ENCODE measurements at places on chromosomes 4 and X. TPM values are rescaled to one million over a fixed set of nuclear protein-coding genes. Genes with fewer than 3 reads are reported as not detected.
A peak's percentile ranks its signal among the peaks of the same experiment; 100 is the strongest.

DNA sequence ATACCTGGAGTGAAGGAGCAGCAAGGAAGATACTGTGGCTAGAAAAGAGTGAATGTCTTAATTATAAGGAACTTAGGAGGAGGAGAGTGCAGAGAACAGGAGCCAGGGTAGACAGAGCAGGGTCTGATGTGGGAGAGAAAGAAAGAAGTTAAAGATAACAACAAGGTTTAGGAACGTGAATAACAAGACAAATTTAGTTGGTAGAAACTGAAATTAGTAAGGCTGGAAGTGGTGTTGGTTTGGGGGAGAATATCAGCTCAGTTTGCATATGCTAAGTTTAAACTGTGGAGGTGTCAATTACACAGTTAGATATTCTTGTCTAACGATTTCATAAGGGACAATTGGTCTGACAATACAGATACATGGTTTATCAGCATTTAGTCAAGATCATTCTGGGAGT is 1123.7 kb upstream of the PABPC4L start:
- no peak for DNase-seq
- H3K4me1 ChIP-seq: no peaks in the 10 kb centered on the region
- no peaks in the 10 kb centered on the region for H3K27me3 ChIP-seq
- no peak overlapping the region for H3K27ac ChIP-seq
- no peaks in the 10 kb centered on the region for H3K36me3 ChIP-seq

GRCh38 chr4:7166237-7166636 is 26.1 kb upstream of the SORCS2 start:
- H3K27me3 ChIP-seq: no peaks in the 10 kb centered on the region
- no peaks in the 10 kb centered on the region for H3K36me3 ChIP-seq
- H3K4me3 ChIP-seq: no peak overlapping the region

The RHOH gene
- 97.5 TPM for total RNA-seq

GRCh38 chrX:120264341-120264740 is 13.7 kb downstream of the ZBTB33 start:
- H3K4me1 ChIP-seq: peaks cover 2% of the 10 kb centered on the region
- DNase-seq: no peak
- no peak overlapping the region for H3K4me3 ChIP-seq
- no peaks in the 10 kb centered on the region for H3K36me3 ChIP-seq

The TLR1 gene
- 1.8 TPM for total RNA-seq

GRCh38 chr4:175373031-175373430 is 439.0 kb downstream of the GPM6A start:
- no peak overlapping the region for H3K27ac ChIP-seq
- no peaks in the 10 kb centered on the region for H3K27me3 ChIP-seq
- H3K4me1 ChIP-seq: no peaks in the 10 kb centered on the region

DNA sequence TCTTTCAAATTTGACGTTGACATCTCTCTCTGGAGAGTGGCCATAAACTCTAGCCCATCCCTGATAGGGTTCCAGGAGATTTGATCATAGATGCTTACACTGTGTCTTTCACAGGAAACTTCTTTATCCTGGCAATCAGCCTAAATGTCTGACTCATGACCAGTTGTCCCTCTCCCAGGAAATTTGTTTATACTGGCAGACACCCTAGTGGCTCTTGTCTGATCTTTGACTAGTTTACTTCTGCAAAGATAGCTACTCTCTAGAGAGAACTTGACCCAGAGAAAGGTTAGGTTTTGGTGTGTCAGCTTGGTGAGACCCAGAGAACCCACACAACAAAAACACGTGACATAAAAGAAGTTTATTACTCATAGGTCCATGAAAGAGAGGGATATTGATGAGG is 509.8 kb downstream of the CENPC start:
- no peaks in the 10 kb centered on the region for H3K36me3 ChIP-seq
- H3K4me3 ChIP-seq: no peak overlapping the region
- no peak for DNase-seq
- H3K27me3 ChIP-seq: no peaks in the 10 kb centered on the region

The EGFL6 gene
- total RNA-seq: 0.58 TPM

DNA sequence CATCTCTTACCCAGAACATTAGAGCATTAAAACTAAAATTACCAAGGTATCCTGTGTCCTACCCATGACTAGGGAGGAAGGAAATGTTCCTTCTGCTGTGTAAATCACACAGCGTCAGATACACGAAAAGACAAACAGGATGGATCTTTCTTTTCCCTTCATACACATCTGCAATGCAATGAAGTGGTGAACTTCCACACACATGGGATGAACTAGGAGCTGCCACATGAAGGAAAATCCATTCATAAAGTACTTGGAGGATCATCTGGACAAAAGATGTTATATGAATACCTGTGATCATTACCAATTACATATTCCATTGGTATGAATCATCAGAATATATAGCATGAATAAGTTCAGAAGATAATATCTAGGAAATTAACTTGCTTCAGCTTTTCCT is 46.2 kb downstream of the LDB2 start:
- H3K27me3 ChIP-seq: no peaks in the 10 kb centered on the region
- DNase-seq: no peak
- H3K27ac ChIP-seq: no peak overlapping the region
- H3K36me3 ChIP-seq: no peaks in the 10 kb centered on the region
- H3K4me1 ChIP-seq: no peaks in the 10 kb centered on the region
- no peak overlapping the region for H3K4me3 ChIP-seq

The NPY1R gene
- not detected for total RNA-seq

DNA sequence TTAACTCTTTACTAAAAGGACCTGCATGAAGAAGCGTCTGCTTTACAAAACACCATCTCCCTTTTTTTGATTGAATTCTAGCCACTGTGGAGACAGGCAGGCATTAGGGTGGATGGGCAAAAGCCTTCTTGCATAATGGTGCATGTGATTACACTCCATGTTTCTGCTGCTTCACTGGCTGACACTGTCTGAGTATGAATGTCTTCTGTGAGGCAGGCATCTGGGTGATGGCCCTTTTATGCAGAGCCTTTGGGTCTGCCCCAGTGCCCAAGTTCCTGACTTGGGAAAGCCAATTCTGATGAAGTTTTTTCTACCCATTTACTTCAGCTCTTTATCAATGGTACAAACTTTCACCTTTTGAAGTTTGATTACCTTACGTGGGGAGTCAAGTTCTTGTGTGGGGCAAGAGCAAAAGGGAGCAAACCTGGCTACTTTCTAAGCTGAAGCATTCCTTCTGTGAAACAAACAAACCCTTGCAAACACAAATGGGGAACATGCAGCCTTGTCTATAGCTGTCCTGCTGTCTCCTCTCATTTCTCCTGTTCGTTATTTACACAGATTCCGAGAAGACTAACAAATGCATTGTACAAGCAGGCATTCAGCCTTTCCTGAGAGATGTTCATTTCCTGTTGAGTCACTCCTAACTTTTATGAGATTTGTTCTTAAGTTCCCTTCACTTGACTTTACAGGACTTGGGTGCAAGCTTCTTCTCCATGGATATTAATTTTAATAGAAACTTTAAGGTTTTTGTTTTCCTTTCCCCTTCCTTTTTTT is 301.9 kb downstream of the TLL1 start:
- no peaks in the 10 kb centered on the region for H3K36me3 ChIP-seq
- no peaks in the 10 kb centered on the region for H3K27me3 ChIP-seq
- no peaks in the 10 kb centered on the region for H3K4me1 ChIP-seq
- no peak for DNase-seq
- H3K27ac ChIP-seq: no peak overlapping the region

GRCh38 chr4:127261476-127261875 is 371.3 kb upstream of the INTU start:
- H3K27me3 ChIP-seq: no peaks in the 10 kb centered on the region
- no peak overlapping the region for H3K4me3 ChIP-seq
- H3K4me1 ChIP-seq: no peaks in the 10 kb centered on the region

The BST1 gene
- 0.19 TPM for total RNA-seq

- no peaks in the 10 kb centered on the region for H3K36me3 ChIP-seq
- no peak overlapping the region for H3K27ac ChIP-seq
- DNase-seq: no peak
- no peaks in the 10 kb centered on the region for H3K4me1 ChIP-seq
- H3K27me3 ChIP-seq: peaks cover 12% of the 10 kb centered on the region
Observed at GRCh38 chr4:185576962-185577950, 41.9 kb upstream of the PDLIM3 start.

- H3K4me3 ChIP-seq: no peak overlapping the region
- no peak overlapping the region for H3K27ac ChIP-seq
- DNase-seq: no peak
Observed at GRCh38 chr4:189177130-189177529, 763.5 kb upstream of the FRG1 start.

GRCh38 chrX:100478714-100479306 is 68.7 kb upstream of the PCDH19 start:
- DNase-seq: no peak
- no peak overlapping the region for H3K27ac ChIP-seq
- no peak overlapping the region for H3K4me3 ChIP-seq
- no peaks in the 10 kb centered on the region for H3K27me3 ChIP-seq
- H3K36me3 ChIP-seq: no peaks in the 10 kb centered on the region

DNA sequence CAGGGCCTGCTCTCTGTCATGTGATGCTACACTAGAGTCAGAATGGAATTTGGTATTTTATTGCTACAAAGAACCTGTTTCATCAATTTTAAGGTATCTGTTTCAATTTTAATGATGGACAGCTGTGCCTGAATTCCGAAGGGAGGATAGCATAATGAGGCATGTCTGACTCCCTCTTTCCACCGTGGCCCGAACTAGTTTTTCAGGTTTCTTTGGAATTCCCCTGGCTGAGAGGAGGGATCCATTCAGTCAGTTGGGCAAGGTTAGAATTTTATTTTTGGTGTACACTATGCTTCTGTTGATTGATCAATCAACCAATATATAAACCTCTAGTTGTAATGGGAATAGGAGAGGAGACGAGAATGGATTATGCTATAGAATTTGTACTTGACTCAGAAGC is 761.8 kb downstream of the FAM133A start:
- H3K4me1 ChIP-seq: no peaks in the 10 kb centered on the region
- H3K27ac ChIP-seq: no peak overlapping the region
- no peak overlapping the region for H3K4me3 ChIP-seq
- no peaks in the 10 kb centered on the region for H3K36me3 ChIP-seq
- no peaks in the 10 kb centered on the region for H3K27me3 ChIP-seq

The RHOXF1 gene
- total RNA-seq: not detected

DNA sequence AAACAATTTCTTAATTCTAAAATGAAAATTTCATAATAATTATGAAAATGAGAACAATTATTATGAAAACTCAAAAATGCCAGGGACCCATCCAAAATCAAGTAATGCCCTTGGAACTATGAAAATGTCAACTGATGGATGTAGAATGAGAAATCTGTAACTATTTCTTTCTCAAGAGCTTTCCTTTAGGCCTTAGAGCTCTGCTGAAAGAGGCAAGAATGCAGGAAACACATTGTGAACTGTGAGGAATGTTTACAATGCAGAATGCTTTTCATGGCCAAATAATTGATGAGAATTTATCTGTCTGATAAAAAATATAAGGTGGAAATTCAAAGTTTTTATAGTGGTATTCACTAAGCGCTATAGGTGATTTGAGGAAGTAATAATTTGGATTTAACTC is 207.1 kb upstream of the PCDH18 start:
- no peak for DNase-seq
- H3K4me3 ChIP-seq: no peak overlapping the region
- H3K4me1 ChIP-seq: no peaks in the 10 kb centered on the region
- H3K27me3 ChIP-seq: no peaks in the 10 kb centered on the region
- no peak overlapping the region for H3K27ac ChIP-seq

GRCh38 chr4:100588076-100588475 is 70.3 kb upstream of the EMCN start:
- peaks cover 1% of the 10 kb centered on the region for H3K27me3 ChIP-seq
- peaks cover 2% of the 10 kb centered on the region for H3K4me1 ChIP-seq
- H3K27ac ChIP-seq: no peak overlapping the region

DNA sequence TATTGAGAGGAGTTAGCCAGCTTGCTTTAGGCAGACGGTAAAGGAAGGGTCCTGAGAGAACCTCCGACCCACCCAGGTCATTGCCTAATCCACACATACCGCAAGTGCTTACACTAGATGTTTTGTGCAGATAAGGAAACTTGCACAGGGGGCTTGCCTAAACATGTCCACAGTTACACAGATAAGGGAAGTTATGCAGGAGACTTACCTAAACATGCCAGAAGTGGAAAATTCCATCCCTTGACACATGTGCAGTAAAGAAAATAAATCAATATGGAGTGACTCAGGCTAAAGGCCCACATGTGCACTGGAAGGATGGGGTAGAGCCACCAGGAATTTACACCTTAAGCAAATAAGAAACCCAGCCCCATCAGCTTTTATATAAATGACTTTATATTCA is 232.8 kb upstream of the HDX start:
- H3K4me3 ChIP-seq: no peak overlapping the region
- no peaks in the 10 kb centered on the region for H3K4me1 ChIP-seq
- H3K36me3 ChIP-seq: no peaks in the 10 kb centered on the region
- H3K27ac ChIP-seq: no peak overlapping the region

The UGT2B15 gene
- not detected for total RNA-seq

The FDCSP gene
- not detected for total RNA-seq

DNA sequence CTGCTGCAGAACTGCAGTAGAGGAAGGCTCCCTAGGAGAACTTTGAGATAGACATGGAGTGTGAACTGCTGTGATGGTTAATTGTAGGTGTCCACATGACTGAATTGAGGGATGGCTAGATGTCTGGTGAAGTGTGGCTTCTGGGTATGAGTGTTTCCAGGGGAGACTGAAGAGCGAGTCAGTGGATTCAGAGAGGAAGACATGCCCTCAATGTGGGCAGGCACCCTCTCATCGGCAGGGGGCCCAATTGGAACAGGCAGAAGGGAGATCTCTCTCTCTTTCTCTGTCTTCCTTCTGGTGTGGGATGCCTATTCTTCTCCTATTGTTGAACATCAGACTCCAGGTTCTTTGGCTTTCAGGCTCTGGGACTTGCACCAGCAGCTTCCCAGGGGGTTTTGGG is 304.7 kb upstream of the GATB start:
- no peaks in the 10 kb centered on the region for H3K36me3 ChIP-seq
- peak; percentile 40 for DNase-seq
- no peaks in the 10 kb centered on the region for H3K27me3 ChIP-seq

DNA sequence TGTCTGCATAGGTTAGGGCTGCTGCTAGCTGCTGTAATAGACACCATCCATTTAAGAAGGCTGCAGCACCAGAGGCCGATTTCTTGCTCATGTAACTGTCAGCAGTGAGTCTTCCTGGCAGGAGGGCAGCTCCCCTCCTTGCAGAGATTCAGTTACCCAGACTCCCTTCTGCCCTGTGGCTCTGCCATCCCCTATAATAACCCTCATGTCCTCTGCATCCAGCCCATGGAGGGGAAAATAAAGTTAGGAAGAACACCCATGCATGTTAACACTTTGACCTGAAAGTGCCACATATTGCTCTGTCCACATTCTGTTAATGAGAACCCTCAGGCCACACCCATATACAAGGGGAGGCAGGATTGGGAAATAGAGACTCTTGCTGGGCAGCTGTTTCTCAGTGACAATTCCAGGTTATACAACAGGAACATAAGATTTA is 5.4 kb downstream of the STBD1 start:
- no peaks in the 10 kb centered on the region for H3K4me1 ChIP-seq
- peaks cover 7% of the 10 kb centered on the region for H3K27me3 ChIP-seq
- no peak overlapping the region for H3K27ac ChIP-seq
- no peak for DNase-seq
- no peak overlapping the region for H3K4me3 ChIP-seq

Data from activated CD4-positive, alpha-beta memory T cell treated with anti-CD3 and anti-CD28 coated beads for 36 hours (primary cell).